Cardiac muscle cell (in vitro differentiated cells and primary cell): ENCODE measurements at places on chromosomes 4 and X. TPM values are rescaled to one million over a fixed set of nuclear protein-coding genes. Genes with fewer than 3 reads are reported as not detected.

The QRFPR gene
- polyA plus RNA-seq, result 2.0 and 2.6 TPM in 2 replicates

The ATP8A1 gene
- 5.0 and 7.6 TPM in 2 replicates for polyA plus RNA-seq

The MED12 gene
- 17.9 and 25.4 TPM in 2 replicates for polyA plus RNA-seq

The TMEM154 gene
- 0.21 and 1.0 TPM in 2 replicates for polyA plus RNA-seq

The ADGRL3 gene
- 2.4 and 2.8 TPM in 2 replicates for polyA plus RNA-seq

The PCDH19 gene
- 0.14 and 1.7 TPM in 2 replicates for polyA plus RNA-seq

The DNAJB14 gene
- 18.1 and 24.6 TPM in 2 replicates for polyA plus RNA-seq

The PPP1R2C gene
- not detected in 2 replicates for polyA plus RNA-seq

The ZNF280C gene
- polyA plus RNA-seq, result 3.1 and 5.0 TPM in 2 replicates
